ENCODE measurements at places on chromosomes 2 and 18. TPM values are rescaled to one million over a fixed set of nuclear protein-coding genes. Genes with fewer than 3 reads are reported as not detected.

Gene LBX2
- total RNA-seq, result not detected

Gene CD302
- 10.3 TPM for total RNA-seq

Gene ZSWIM2
- total RNA-seq, result not detected

Gene PLGLB2
- total RNA-seq, result 0.81 TPM

Gene CMPK2
- 2.1 TPM for total RNA-seq

Gene ASPRV1
- 0.42 TPM for total RNA-seq

Gene WNT6
- 3.9 TPM for total RNA-seq

Gene LYPD6
- total RNA-seq, result not detected

Gene ANKRD30BL
- not detected for total RNA-seq

Gene HOXD12
- not detected for total RNA-seq

Gene SERPINE2
- total RNA-seq, result 0.41 TPM

DNA sequence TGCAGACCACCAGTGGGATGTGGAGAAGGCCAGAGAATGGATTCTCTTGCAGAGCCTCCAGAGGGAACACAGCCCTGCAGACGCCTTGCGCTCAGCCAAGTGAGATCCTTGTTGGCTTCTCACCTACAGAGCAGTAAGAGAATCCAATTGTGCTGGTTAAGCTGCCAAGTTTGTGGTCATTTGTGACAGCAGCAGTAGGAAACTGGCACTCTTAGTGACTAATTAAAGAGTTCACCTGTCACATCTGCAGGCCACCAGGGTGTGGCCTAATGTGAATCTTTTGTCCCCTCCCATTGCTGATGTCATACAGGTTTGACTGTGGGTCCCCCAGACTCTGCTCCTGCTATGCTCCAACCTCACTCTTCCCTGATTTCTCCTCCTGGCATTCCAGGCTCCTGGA lies 235.9 kb downstream of the TFCP2L1 start:
- H3K27ac ChIP-seq, result no peak overlapping the region
- H3K4me3 ChIP-seq, result no peak overlapping the region
- H3K36me3 ChIP-seq, result no peaks in the 10 kb centered on the region
- H3K4me1 ChIP-seq, result no peaks in the 10 kb centered on the region

- peak; percentile 32 for DNase-seq
- H3K27ac ChIP-seq, result peak overlapping the region; percentile 45
- H3K36me3 ChIP-seq, result no peaks in the 10 kb centered on the region
- no peak overlapping the region for H3K4me3 ChIP-seq
- H3K27me3 ChIP-seq, result no peaks in the 10 kb centered on the region
- H3K4me1 ChIP-seq, result no peaks in the 10 kb centered on the region
These were observed 542.8 kb upstream of the ID2 start for GRCh38 chr2:8138923-8139667.

DNA sequence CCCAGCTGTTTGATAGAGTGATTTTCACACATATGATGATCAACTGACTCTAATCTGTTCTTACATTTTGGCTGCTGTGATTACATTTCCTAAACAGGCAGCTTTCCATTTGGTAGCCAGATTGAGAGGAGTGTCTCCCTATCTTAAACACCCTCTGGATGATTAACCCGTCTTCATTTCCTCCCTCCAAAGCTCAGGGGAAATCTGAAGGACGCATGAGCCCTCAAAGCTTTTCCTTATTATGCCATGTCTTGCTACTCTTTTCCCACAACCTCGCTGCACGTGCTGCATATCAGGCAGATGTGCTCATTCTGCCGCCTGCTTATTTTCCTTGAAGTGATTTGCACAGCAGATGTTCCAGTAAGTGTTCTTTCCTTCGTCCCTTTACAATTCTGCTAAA lies 837.4 kb downstream of the LRRTM4 start:
- no peaks in the 10 kb centered on the region for H3K36me3 ChIP-seq
- no peak overlapping the region for H3K4me3 ChIP-seq
- no peak for DNase-seq
- H3K4me1 ChIP-seq, result no peaks in the 10 kb centered on the region

DNA sequence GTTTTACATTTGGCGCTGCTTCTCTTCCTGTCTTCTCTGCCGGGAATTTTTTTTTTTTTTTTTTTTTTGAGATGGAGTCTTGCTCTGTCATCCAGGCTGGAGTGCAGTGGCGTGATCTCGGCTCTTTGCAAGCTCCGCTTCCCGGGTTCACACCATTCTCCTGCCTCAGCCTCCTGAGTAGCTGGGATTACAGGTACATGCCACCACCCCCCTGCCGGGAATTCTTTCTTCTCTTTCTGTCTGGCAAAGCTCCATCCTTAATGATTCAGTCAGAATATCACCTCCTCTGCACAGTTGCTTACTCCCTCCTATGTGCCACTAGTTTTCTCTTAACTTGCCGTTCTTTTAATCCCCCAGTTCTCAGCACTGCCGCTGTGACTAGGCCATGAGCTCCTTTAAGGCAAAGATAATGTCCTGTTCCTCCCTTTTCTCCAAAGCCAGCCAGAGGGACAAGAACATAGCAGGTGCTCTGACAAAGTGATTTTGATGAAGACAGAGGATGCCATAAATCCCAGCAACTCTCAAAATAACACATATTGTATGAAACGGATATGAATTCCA lies 112.1 kb upstream of the LRATD1 start:
- H3K4me1 ChIP-seq, result no peaks in the 10 kb centered on the region
- H3K4me3 ChIP-seq, result no peak overlapping the region
- DNase-seq, result no peak
- H3K27ac ChIP-seq, result no peak overlapping the region
- H3K36me3 ChIP-seq, result no peaks in the 10 kb centered on the region

GRCh38 chr2:13545320-13545719 lies 828.6 kb downstream of the TRIB2 start:
- H3K27me3 ChIP-seq, result no peaks in the 10 kb centered on the region
- no peaks in the 10 kb centered on the region for H3K4me1 ChIP-seq
- no peak overlapping the region for H3K4me3 ChIP-seq
- H3K27ac ChIP-seq, result no peak overlapping the region
- DNase-seq, result no peak

GRCh38 chr2:39851651-39852110 lies 72.6 kb upstream of the THUMPD2 start:
- H3K27me3 ChIP-seq, result no peaks in the 10 kb centered on the region
- no peak overlapping the region for H3K27ac ChIP-seq
- no peaks in the 10 kb centered on the region for H3K4me1 ChIP-seq
- no peak overlapping the region for H3K4me3 ChIP-seq
- DNase-seq, result no peak
- no peaks in the 10 kb centered on the region for H3K36me3 ChIP-seq

GRCh38 chr2:22756276-22757043 lies 628.5 kb upstream of the KLHL29 start:
- H3K27me3 ChIP-seq, result no peaks in the 10 kb centered on the region
- no peaks in the 10 kb centered on the region for H3K36me3 ChIP-seq
- no peaks in the 10 kb centered on the region for H3K4me1 ChIP-seq
- DNase-seq, result no peak
- no peak overlapping the region for H3K27ac ChIP-seq

DNA sequence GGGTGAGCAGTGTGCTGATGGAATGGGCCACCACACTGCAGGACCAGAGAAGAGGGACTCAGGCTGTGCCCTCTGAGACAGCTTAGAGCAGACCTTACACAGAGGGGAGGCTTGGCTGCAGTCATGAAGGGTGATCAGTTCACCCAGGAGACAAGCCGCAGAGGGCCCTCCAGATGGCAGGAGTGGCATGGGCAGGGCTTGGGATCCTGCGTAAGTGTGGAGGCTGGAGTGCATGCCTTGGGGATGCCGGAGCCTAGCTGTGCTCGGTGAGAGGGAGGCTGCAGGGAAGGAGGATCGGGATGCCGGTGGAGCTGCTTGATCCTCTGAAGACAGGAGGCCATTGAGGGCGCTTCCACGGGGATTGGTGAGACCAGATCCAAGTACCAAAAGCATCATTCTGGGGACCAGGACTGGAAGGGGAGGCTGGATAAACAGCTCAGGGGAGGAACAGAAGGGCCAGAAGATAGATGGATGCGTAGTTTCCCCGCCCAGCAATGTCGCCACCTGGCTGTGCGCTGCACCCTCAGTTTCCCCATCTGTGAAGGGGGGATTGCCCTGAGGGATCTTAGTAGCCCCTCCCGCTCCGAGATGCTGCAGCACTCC lies 163.4 kb downstream of the INHBB start:
- no peak overlapping the region for H3K4me3 ChIP-seq
- H3K4me1 ChIP-seq, result peaks cover 24% of the 10 kb centered on the region
- no peaks in the 10 kb centered on the region for H3K36me3 ChIP-seq
- DNase-seq, result no peak

- no peak overlapping the region for H3K4me3 ChIP-seq
- H3K27me3 ChIP-seq, result no peaks in the 10 kb centered on the region
- no peaks in the 10 kb centered on the region for H3K4me1 ChIP-seq
These were observed 129.7 kb upstream of the OSR1 start for GRCh38 chr2:19488009-19488691.

GRCh38 chr2:39506215-39506614 lies 69.1 kb upstream of the MAP4K3 start:
- H3K27me3 ChIP-seq, result no peaks in the 10 kb centered on the region
- no peak overlapping the region for H3K27ac ChIP-seq
- no peaks in the 10 kb centered on the region for H3K36me3 ChIP-seq
- no peak for DNase-seq
- H3K4me3 ChIP-seq, result no peak overlapping the region

DNA sequence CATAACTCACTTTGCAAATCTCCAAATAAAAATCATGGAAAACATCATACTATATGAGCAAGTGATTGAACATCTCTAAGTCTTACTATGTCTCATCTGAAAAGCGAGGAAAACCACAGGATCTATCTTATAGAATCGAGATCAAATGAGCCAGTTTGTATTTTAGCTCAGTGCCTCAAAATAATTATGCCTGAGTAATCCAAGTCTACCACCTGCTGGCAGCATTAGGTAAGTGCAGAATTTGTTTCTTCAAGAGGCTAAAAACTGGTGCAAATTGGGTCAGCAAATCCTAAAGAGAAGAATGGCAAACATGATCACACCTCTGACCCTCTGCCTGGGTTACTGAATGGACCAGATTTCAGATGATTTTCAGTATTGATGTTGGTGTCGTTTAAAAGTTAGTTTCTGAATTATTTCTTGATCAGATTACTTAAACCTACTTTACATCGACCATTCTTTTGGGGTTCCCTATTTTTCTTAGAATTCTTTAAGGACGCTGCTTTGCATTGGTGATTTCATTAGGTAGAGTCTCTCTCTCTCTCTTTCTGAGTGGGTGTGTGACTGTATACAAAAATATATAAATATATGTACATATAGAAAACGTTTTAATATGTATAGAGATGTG lies 12.7 kb upstream of the FHOD3 start:
- H3K27me3 ChIP-seq, result no peaks in the 10 kb centered on the region
- no peak for DNase-seq
- H3K36me3 ChIP-seq, result no peaks in the 10 kb centered on the region
- H3K27ac ChIP-seq, result no peak overlapping the region
- no peak overlapping the region for H3K4me3 ChIP-seq
- H3K4me1 ChIP-seq, result no peaks in the 10 kb centered on the region

DNA sequence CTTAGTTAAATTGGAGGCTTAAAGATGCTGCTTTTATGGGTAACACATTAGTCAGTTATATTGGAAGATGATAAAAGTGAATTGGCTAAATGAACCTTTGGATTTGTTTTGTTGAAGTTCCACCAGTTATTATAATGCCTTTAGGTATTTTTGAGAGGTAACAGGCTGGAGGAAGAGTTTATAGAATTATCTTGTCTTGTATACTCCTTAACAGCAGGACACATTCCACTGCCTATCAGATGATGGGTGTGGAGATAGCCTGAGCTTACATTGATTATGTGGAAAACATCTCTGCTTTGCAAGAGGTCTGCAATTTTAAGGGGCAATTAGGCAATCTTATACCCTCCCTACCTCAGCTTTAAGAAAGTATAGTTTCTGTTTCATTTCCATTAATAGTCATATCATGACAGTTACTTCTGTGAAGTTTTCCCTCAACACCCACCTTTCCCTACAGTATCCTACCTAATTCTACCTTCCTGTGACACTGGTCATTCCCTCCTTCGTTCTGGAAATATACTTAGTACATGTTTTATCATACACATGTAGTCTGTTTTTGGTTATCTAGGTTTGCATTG lies 403.7 kb upstream of the SPRED2 start:
- H3K4me1 ChIP-seq, result no peaks in the 10 kb centered on the region
- H3K4me3 ChIP-seq, result no peak overlapping the region
- no peak overlapping the region for H3K27ac ChIP-seq

- H3K4me1 ChIP-seq, result no peaks in the 10 kb centered on the region
- peaks cover 60% of the 10 kb centered on the region for H3K36me3 ChIP-seq
- H3K4me3 ChIP-seq, result no peak overlapping the region
- no peaks in the 10 kb centered on the region for H3K27me3 ChIP-seq
These were observed 66.6 kb downstream of the PPP4R1 start for GRCh38 chr18:9547782-9548181.

- H3K4me3 ChIP-seq, result no peak overlapping the region
- no peak overlapping the region for H3K27ac ChIP-seq
- no peaks in the 10 kb centered on the region for H3K36me3 ChIP-seq
- H3K4me1 ChIP-seq, result no peaks in the 10 kb centered on the region
- no peaks in the 10 kb centered on the region for H3K27me3 ChIP-seq
These were observed 93.5 kb upstream of the ZNF521 start for GRCh38 chr18:25445430-25445829.

DNA sequence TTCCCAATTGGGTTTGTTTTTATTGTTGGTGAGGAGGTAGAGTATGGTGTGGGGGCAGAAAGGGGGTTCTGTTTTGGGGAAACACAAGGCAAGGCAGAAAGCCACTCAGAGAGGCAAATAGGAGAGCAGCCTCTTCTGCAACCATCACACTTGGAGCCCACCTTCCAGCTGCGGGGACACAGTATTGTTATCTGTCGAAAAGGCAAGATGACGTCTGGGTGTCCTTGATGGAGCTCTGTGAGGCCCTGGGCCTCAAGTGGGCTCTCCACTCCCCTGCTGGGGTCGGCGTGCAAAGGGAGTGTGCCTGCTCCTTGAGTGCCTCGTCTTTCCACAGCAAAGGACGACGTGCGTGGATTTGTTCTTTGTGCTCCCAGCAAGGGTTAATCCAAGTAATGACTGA lies 227.6 kb downstream of the ANAPC1 start:
- no peak overlapping the region for H3K27ac ChIP-seq
- no peaks in the 10 kb centered on the region for H3K36me3 ChIP-seq
- no peak overlapping the region for H3K4me3 ChIP-seq
- no peaks in the 10 kb centered on the region for H3K27me3 ChIP-seq
- DNase-seq, result no peak

GRCh38 chr2:219918944-219919343 lies 291.5 kb downstream of the SLC4A3 start:
- H3K4me1 ChIP-seq, result no peaks in the 10 kb centered on the region
- no peaks in the 10 kb centered on the region for H3K36me3 ChIP-seq
- no peak overlapping the region for H3K27ac ChIP-seq
- no peak for DNase-seq
- H3K4me3 ChIP-seq, result no peak overlapping the region

- no peaks in the 10 kb centered on the region for H3K36me3 ChIP-seq
- no peak overlapping the region for H3K27ac ChIP-seq
- H3K4me1 ChIP-seq, result no peaks in the 10 kb centered on the region
- no peak overlapping the region for H3K4me3 ChIP-seq
These were observed 443.6 kb upstream of the TRIB2 start for GRCh38 chr2:12273111-12273510.

DNA sequence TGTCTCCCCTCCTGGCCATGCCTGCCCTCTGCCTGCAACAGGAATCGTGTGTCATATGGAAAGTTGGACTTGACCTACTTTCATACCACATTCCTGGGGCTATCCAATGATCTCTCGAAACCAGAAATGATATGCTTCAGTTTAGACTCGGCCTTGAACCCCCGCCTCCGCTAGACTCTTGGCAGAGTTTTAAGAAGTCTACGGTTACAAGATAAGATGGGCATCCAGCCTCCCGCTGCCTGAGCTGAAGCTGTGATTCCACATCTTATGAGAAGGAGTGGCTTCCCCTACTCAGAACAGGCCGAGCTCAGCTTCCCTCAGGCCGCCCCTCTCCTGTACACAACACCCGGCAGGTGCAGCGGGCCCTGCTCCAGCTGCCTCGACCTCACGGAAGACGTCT lies 73.9 kb downstream of the MTCL1 start:
- DNase-seq, result no peak
- H3K4me1 ChIP-seq, result no peaks in the 10 kb centered on the region
- no peaks in the 10 kb centered on the region for H3K27me3 ChIP-seq
- no peak overlapping the region for H3K27ac ChIP-seq
- H3K36me3 ChIP-seq, result no peaks in the 10 kb centered on the region
- H3K4me3 ChIP-seq, result no peak overlapping the region
